ENCODE measurements at places on chromosomes 2 and 18. TPM values are rescaled to one million over a fixed set of nuclear protein-coding genes. Genes with fewer than 3 reads are reported as not detected.

DNA sequence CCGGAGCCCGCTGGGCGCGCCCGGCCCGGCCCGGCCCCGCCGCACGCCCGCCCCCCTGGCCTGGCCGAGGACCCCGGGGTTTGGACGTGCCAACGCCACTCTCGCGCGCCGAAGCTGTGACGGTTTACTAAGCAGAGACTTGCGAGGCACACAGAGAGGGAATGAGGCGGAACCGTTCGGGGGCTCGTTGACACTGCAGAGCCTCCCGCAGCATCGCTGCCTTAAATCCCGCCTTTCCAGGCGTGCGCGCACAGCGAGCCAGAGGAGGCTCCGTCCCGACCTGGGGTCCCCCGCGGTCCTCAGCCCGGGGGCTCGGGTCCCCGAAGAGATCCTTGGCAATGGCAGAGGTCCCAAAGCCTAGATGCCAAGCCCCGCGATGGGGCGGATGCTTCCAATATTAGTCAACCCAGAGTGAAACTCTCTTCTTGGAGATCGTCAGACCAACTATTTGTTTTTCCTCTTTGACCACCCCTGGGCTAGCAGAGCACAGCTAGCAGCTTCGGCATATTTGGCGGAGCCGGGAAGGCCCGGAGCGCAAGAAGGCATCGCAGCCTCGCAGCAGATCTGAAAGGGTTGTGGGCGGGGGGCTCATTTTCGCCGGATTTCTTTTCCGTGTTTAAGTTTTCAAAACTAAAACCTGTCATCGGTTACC lies at the start of gene ZNF385B:
Gene ZNF385B, minus strand, starts transcription at position 197 of the 652 bp plus-strand sequence.
- H3K27me3 ChIP-seq, result peaks cover 29% of the 10 kb centered on the region
- no peaks in the 10 kb centered on the region for H3K4me1 ChIP-seq

Gene MCEE
- total RNA-seq, result 19.1 TPM

Gene MARCHF4
- not detected for total RNA-seq

Gene MROH2A
- total RNA-seq, result not detected
